Activated CD4-positive, alpha-beta T cell treated with anti-CD3 and anti-CD28 coated beads, Interleukin-2, amount 10 ng/mL, durations not matched to agents 7 days and 5 days (primary cell): ENCODE measurements at places on chromosomes 4 and X.
A peak's percentile ranks its signal among the peaks of the same experiment; 100 is the strongest.

DNA sequence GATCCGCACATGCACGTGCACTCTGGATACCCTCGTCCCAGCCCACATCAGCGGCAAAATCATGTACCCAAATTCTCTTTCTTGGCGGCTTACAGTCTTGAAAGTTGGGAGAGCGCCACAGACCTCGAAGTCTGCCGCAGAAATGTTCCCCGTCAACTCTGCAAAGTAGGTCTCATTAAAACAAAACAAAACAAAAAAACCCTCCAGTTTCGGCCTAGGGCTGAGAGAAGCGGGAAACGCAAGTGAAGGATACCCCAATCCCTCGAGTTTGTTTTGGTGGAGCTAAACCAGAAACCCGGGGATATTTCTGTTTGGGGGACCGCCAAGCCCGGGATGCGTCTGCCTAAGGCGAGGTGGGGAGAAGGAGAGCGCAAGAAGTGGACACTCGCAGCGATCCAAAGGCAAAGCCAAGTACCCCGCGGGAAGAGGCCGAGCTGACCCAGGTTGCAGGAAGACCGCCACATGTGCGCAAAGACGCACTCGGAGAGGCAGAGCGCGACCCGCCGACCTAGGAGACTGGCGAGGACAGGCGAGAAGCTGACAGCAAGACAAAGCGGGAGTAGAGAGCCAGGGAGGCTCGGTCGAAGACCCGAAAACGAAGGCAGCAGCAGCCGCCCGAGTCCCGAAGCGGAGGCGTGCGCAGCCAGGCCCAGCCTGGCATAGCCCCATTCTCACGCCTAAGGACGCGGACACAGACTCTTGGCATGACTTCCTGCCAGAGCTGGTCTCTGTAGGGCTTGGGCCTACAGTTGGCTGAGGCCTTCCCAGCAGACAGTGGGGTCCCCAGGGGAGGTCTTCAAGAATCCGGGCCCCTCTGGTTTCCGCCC lies 49.6 kb upstream of the BCOR start:
- peaks cover 14% of the 10 kb centered on the region for H3K4me1 ChIP-seq
- H3K27ac ChIP-seq: no peak overlapping the region
- no peaks in the 10 kb centered on the region for H3K36me3 ChIP-seq

DNA sequence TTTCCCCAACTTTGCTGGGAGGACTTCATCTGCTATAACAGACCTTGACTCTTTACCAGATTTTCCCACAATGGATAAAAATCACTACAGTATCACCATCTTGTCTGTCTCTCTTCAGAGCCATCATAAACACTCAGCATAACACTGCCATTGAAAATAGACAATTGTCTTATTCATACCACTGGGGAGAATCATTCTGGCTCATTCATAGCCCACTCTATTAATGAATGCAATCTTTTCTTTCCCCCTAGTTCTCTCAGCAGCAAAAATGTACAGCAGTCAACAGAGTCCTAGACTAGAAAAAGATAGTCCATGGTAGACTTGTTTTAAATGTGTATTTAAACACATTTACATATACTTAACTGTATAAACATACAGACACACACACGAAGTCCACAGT lies 19.2 kb downstream of the SLC9A7 start:
- peaks cover 21% of the 10 kb centered on the region for H3K36me3 ChIP-seq
- H3K27ac ChIP-seq: no peak overlapping the region
- H3K4me1 ChIP-seq: no peaks in the 10 kb centered on the region
- no peak for DNase-seq
- H3K4me3 ChIP-seq: no peak overlapping the region
- H3K27me3 ChIP-seq: no peaks in the 10 kb centered on the region

GRCh38 chr4:33467291-33467690 lies 2747.1 kb downstream of the PCDH7 start:
- no peak for DNase-seq
- no peak overlapping the region for H3K27ac ChIP-seq

DNA sequence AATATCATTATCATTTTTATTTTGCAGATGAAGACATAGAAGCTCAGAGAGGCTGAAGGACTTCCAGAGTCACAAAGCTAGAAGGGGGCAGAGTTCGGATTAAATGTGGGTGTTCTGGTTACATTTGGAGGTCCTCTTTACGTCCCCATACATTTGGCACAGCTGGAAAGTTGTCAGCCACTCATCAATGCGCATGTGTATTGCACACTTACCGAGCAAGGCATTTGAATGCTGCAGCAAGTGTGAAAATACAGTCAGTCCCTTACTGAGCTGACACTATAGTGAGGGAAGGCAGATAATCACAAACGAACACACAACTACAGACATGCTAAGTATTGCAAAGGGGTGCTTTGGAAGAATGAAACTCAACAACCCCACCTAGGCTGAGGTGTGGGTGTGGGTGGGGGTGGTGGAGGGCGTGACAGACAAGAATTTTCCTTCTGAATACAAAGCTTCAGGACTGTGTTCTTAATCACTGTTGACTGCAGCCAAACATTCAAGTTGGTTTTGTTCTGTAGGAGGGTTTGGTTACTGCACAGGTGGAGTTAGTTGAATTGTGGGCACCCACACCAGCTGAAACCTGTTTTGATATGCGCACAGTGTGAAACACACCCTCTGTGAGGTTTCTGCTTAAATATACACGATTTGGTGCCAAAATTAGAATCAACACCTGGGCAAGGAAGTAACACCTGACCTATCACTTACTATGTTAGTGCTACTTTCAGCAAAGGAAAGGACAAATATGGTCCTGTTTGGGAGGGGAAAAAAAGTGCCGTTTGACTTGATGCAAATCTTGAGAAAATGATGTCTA lies 72.4 kb downstream of the COQ2 start:
- peaks cover 78% of the 10 kb centered on the region for H3K4me1 ChIP-seq
- peaks cover 3% of the 10 kb centered on the region for H3K27me3 ChIP-seq
- H3K27ac ChIP-seq: peak overlapping the region; percentile 93
- DNase-seq: peak; percentile 82
- peaks cover 41% of the 10 kb centered on the region for H3K36me3 ChIP-seq

DNA sequence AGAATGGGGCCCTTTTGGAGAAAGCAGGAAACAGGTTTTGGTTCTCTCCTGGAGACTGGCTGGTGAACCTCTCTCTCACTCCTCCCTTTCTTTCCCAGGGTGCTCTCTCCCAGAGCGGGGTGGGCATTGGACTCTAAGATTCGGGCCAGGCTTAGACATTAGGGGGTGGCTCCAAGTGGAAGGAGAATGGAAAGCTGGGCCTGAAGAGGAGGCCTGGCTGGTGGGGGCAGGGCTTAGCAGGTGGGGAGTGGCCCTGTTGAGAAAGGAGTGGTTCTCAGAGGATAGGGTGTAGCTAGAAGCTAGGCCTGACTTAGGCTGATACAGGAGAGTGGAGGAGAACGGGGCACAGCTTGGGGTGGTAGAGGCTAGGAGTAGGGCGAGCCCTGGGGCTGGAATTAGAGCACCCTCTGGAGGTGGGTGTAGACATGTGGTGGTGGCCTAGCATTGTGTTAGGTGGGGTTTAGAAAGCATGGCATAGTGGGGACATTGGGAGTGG lies 5.7 kb downstream of the PLP2 start:
- H3K4me3 ChIP-seq: no peak overlapping the region
- peaks cover 51% of the 10 kb centered on the region for H3K4me1 ChIP-seq
- H3K36me3 ChIP-seq: peaks cover 49% of the 10 kb centered on the region
- DNase-seq: no peak
- H3K27me3 ChIP-seq: no peaks in the 10 kb centered on the region
- H3K27ac ChIP-seq: no peak overlapping the region

- H3K4me3 ChIP-seq: no peak overlapping the region
- H3K27me3 ChIP-seq: peaks cover 7% of the 10 kb centered on the region
- DNase-seq: no peak
- no peak overlapping the region for H3K27ac ChIP-seq
- no peaks in the 10 kb centered on the region for H3K36me3 ChIP-seq
- H3K4me1 ChIP-seq: no peaks in the 10 kb centered on the region
These were observed 194.7 kb downstream of the STIM2 start for GRCh38 chr4:27055221-27055760.

- no peaks in the 10 kb centered on the region for H3K4me1 ChIP-seq
- H3K4me3 ChIP-seq: no peak overlapping the region
- H3K27ac ChIP-seq: no peak overlapping the region
- H3K36me3 ChIP-seq: peaks cover 3% of the 10 kb centered on the region
- H3K27me3 ChIP-seq: no peaks in the 10 kb centered on the region
These were observed 8.1 kb upstream of the STS start for GRCh38 chrX:7139202-7140081.

DNA sequence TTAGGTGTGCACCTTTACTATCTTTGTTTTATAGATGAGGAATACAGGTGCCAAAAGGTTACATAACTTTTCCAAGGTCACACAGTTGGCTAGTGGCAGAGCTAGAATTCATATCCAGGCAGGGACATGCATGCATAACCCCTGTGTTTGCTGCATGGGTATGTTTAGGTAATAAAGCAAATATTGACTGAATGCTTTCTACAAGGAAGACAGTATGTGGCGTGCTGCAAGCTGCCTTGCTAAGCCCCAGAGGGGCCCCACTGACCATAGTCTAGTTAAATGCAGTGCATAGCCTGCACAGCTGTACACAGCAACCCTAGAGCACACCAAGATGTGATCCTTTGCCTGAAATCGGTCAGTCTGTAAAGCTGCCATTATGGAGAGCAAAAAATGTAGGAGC lies 320.5 kb upstream of the IGFBP7 start:
- no peaks in the 10 kb centered on the region for H3K27me3 ChIP-seq
- no peak for DNase-seq
- H3K36me3 ChIP-seq: no peaks in the 10 kb centered on the region

GRCh38 chrX:148601034-148601433 lies 100.6 kb downstream of the AFF2 start:
- no peak overlapping the region for H3K27ac ChIP-seq
- no peaks in the 10 kb centered on the region for H3K36me3 ChIP-seq
- H3K4me1 ChIP-seq: no peaks in the 10 kb centered on the region
- no peak for DNase-seq
- H3K27me3 ChIP-seq: no peaks in the 10 kb centered on the region

DNA sequence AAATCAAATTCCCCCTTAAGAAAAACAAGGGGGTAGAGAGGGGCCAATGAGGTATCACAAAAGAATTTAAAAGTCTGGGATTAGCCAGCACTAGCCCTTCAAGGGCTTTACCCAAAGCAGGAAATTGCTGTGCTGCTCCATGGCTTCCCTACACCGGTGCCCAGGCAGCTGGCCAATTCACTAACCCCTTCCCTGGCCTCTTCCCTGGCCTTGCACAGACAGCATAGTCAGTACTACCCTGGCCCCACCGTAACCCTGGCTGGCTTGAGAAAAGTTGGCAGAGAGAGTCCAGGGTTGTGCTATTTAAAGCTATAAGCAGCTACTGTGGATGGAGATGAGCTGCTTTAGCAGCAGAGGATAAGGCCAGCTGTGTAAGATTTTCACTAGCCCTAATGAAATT lies 43.1 kb downstream of the ADAMTS3 start:
- H3K27ac ChIP-seq: no peak overlapping the region
- no peak overlapping the region for H3K4me3 ChIP-seq
- no peaks in the 10 kb centered on the region for H3K27me3 ChIP-seq

GRCh38 chrX:19593690-19594089 lies 78.4 kb upstream of the MAP3K15 start:
- no peaks in the 10 kb centered on the region for H3K27me3 ChIP-seq
- peak; percentile 39 for DNase-seq
- no peak overlapping the region for H3K4me3 ChIP-seq
- H3K27ac ChIP-seq: no peak overlapping the region

- no peak for DNase-seq
- no peaks in the 10 kb centered on the region for H3K27me3 ChIP-seq
- peaks cover 10% of the 10 kb centered on the region for H3K4me1 ChIP-seq
- H3K36me3 ChIP-seq: no peaks in the 10 kb centered on the region
These were observed 48.1 kb upstream of the TBL1X start for GRCh38 chrX:9416562-9417348.

- DNase-seq: no peak
- H3K4me3 ChIP-seq: no peak overlapping the region
- no peaks in the 10 kb centered on the region for H3K27me3 ChIP-seq
- H3K4me1 ChIP-seq: no peaks in the 10 kb centered on the region
These were observed 130.6 kb upstream of the NKX1-1 start for GRCh38 chr4:1536579-1537409.

DNA sequence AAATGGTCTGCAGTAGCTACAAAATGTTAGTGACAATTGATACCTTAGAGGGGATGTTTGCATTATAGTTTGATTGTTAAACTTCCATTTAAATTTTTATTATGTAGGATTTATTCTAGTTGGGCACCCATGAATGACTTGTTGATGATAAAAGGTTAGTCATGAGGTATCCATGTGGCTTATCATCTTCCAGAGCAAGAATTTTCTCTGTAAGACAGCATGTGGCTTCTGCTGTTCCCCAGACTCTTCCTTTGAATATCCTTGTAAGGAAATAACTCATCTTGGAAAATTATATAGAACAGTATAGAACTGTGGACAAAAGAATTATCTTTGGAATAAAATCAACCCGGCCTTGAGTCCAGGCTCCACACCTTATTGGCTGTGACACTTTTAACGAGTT lies 40.1 kb upstream of the KLHL8 start:
- DNase-seq: no peak
- H3K27me3 ChIP-seq: peaks cover 3% of the 10 kb centered on the region
- H3K4me1 ChIP-seq: no peaks in the 10 kb centered on the region
- H3K36me3 ChIP-seq: no peaks in the 10 kb centered on the region
- no peak overlapping the region for H3K4me3 ChIP-seq
- H3K27ac ChIP-seq: no peak overlapping the region

- no peaks in the 10 kb centered on the region for H3K36me3 ChIP-seq
- DNase-seq: no peak
- H3K27me3 ChIP-seq: no peaks in the 10 kb centered on the region
- H3K4me1 ChIP-seq: no peaks in the 10 kb centered on the region
These were observed 47.0 kb downstream of the TASL start for GRCh38 chrX:30530606-30531005.

DNA sequence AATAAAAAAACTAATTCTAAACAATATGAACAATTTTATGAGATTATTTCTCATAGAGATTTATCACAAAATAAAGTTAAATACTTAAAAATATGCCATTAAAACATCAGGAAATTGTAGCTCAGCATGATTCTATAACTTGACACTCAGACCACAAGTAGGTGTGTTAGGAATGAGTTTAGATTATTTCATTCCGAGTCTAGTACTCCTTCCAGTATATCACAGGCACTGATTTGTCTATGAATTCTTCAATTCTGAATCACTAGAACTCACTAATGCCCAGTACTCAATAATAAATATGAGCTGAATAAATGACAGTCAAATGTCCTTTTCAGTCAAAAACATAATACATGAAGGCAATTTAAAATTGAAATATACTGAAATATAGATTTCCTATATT lies 22.2 kb downstream of the BOD1L1 start:
- DNase-seq: no peak
- H3K27me3 ChIP-seq: no peaks in the 10 kb centered on the region
- H3K27ac ChIP-seq: no peak overlapping the region
- peaks cover 21% of the 10 kb centered on the region for H3K4me1 ChIP-seq
- H3K4me3 ChIP-seq: no peak overlapping the region

DNA sequence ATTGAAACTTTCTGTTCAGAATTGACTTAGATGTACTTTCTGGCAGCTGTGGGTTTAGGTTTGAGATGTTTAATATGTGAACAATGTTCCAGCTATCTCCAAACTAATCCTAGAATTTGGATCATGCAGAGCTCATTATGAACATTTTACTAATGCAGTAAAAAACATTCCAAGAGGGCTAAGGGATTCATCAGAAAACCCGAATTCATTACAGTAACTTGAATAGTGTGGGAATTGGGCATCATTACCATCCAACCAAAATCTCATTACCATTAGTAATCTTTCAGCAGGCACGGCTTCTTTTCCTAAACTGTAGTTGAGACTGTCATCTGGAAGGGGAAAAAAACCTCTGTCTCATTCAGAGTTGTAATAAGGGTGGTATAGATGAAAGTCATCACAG lies 91.0 kb downstream of the LIMCH1 start:
- H3K27ac ChIP-seq: no peak overlapping the region
- H3K36me3 ChIP-seq: no peaks in the 10 kb centered on the region
- H3K4me3 ChIP-seq: no peak overlapping the region
- no peak for DNase-seq
- H3K4me1 ChIP-seq: no peaks in the 10 kb centered on the region
- no peaks in the 10 kb centered on the region for H3K27me3 ChIP-seq
